DMS79 treated with DMSO at 0.1 percent for 48 hours (cell line): ENCODE measurements at places on chromosomes 12 and 14.

DNA sequence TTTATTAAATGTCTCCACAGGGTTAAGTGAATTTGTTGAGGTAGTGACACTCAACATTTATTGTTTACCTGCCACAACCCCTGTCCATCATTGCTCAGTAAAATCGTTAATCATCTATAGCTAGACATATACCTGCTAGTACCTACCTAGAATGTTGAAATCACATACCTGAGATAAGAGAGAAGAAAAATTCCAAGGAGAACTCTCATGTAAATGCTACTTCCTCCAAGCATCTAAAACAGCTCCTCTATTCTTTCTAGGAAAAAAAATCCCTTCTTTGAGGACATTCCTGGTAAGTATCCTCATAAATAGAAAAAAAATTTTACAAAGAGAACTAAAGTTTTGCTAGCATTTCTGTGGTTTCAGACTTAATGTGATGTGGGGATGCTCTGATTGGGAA is 325.1 kb downstream of the DAD1 start:
- no peak for DNase-seq

GRCh38 chr14:68231898-68232297 is 412.3 kb downstream of the RAD51B start:
- DNase-seq, result no peak

- peak; percentile 34 for DNase-seq
These were observed 636 bp downstream of the FBXO33 start for GRCh38 chr14:39431416-39432178.

DNA sequence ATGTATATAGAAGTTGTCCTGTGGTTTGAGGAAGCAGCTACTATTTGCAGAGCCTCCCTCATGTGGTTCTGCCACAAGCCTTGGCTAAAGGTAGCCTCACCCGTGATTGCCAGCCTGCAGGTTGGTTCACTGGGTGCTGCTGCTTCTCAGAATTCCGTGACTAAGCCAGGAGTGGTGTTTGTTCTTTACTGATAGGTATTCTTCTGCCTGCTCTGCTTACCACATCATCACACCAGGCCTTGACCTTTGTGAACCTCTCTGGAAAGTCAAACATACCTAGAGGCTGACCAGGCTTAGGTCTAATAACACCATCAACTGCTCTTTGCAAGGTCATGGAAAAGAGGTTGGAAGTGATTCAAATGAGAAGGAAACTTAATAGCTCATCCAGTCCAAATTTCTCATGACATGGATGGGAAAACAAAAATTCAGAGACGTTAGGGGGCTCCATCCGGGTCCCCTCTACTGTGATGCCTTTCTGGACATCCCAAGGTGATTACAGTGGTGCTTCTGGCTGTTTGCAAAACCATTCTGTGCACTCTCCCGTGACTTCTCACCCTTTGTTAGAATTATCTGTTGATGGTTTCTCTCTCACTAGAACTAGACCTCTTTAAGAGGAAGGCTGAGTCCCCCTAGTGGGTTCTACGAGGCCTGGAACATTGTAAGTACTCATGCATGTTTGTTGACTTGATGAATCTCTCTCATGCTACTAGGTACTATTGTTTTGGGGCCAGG is 8.5 kb upstream of the SOCS2 start:
- no peak for DNase-seq

GRCh38 chr14:64502887-64503433 is 678 bp downstream of the ZBTB25 start:
- peak; percentile 80 for DNase-seq

GRCh38 chr12:100221523-100221922 is 20.9 kb downstream of the ACTR6 start:
- no peak for DNase-seq

GRCh38 chr12:753611-754472 is 1.5 kb downstream of the WNK1 start:
- peak; percentile 33 for DNase-seq

DNA sequence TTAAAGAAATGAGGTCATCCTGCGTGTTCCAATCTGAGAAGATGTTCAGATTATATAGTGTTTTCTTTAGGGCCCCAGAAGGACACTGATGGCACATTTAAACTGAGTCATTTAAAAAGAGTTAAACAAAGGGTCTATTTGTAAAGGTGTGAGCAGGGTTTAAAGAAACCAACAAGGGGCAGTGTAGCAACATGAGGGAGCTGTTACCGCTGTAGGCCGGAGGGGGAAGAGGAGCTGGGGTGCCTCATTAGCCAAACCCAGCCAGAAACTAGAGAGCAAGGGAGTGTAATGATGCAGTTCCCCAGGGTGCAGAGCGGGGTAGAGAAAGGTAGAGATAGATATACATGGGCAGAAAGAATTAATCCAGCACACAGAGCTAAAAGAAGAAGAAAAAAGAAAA is 160.4 kb downstream of the TBX5 start:
- DNase-seq, result no peak

DNA sequence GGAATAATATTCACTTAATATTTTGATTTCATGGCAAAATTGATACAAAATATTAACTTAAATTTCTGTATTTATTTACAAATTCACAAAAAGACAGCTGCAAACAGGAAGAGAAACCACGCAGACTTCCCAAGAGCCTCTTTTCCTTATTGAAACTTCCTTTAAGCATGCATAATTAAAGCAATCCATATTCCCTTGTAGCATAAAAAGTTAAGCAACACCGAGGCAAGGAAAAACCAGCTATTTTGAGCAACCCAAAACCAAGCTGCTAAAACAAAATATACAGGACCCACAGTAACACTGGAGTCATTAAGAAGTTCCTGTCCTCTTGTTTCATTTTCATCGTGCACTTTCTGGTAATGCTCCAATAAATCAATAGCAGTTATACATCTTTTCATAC is 58.0 kb downstream of the EEA1 start:
- no peak for DNase-seq

DNA sequence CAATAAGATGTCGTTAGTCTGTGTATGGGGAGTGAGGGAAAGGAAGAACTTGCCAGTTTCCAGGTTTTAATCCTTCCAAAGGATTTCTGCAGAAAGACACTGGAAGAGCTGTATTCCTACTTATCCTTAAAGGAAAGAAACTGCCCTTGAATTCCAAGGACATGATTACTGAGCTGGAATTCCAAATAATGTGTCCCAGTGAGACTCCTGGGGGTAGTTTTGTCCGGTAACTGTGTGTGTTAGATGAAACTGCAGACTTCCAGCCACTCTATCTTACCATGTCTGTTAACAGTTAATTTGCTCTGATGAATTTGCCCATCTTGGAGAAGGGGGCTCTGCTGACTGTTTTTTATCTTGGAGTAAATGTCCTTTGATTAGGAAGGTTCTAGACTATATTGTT is 33.0 kb downstream of the CKB start:
- DNase-seq, result no peak

GRCh38 chr14:104332634-104333270 is 194.4 kb downstream of the KIF26A start:
- no peak for DNase-seq

DNA sequence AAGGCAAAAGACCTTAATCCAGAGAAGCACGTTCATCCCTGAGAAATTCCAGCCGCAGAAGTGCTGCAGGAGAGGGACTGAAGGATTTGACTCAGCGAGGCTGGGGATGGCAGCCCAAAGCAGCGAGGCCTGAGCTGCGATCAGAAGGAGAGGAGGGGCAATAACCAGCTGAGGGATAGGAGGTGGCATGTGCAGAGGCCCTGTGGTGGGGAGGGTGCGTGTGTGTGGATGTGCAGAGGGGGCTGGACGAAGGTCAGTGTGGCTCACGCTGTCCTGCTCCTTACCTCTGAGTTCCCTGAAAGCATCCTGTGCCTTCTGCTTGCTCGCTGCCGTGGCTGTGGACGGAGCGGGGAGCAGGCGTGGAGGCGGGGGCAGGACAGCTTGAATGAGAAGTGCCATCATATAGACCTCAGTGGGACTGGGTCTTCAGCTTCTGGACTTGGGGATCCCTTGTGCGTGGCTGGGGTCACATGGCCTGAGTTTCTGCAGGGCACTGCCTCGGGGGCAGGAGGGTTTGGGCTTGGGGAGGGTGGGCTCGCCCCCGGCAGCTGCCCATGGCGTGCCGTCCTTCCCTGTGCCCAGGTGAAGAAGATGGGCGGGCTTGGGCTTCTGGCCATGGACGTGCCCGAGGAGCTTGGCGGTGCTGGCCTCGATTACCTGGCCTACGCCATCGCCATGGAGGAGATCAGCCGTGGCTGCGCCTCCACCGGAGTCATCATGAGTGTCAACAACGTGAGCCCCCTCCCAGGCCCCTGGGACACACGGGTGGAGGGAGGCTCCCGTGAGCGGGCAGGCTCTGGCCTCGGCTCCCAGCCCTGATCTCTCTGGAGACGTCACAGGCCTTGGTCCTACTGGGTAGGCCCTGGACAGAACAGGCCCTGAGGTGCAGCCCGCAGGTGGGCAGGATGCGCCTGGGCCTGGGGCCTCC is 11.0 kb downstream of the ACADS start:
- no peak for DNase-seq

GRCh38 chr14:32698831-32699230 is 239.8 kb upstream of the NPAS3 start:
- no peak for DNase-seq

DNA sequence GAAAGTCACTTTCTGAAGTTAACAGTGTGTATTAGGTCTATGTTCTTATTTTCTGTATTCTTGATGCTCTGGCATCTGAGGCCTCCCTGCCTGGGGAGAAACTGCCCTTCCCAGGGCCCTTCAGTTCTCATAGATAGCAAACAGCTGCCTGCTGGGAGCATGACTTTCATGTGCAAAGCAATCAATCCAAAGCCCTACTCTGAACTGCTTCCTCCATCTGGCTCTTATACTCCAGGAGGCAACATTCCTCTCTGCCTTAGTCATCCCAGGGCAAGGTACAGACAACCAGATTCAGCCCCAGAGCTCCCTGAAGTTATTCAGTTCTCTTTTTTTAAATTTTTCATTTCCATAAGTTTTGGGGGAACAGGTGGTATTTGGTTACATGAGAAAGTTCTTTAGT is 41.7 kb upstream of the RIN3 start:
- no peak for DNase-seq
